ENCODE measurements at places on chromosomes 1 and 21. TPM values are rescaled to one million over a fixed set of nuclear protein-coding genes. Genes with fewer than 3 reads are reported as not detected.

DNA sequence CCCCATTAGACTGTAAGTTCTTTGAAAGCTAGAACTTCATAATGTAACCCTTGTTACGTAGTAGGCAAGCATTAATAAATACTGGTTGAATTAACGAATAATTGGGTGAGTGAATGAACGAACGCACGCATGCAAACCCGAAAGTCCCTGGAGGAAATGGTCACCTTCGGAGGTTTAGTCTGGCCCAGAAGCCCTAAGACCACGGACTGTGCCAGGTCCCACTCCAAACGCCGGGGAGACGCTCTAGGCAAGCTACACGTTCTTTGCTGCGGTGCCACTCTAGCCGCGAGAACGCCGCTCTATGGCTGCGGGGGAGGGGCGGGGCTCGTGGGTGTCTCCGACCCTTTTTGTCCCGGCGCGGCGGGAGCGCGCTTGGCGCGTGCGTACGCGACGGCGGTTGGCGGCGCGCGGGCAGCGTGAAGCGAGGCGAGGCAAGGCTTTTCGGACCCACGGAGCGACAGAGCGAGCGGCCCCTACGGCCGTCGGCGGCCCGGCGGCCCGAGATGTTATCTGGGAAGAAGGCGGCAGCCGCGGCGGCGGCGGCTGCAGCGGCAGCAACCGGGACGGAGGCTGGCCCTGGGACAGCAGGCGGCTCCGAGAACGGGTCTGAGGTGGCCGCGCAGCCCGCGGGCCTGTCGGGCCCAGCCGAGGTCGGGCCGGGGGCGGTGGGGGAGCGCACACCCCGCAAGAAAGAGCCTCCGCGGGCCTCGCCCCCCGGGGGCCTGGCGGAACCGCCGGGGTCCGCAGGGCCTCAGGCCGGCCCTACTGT is at the start of gene KDM1A:
Gene KDM1A (plus strand): TSS at position 375 of the 769 bp plus-strand sequence. CDS start 129 bp downstream, at position 504.
- peak; percentile 89 for DNase-seq

OVAAL gene
- polyA plus RNA-seq: not detected

- DNase-seq: no peak
Observed at GRCh38 chr1:40956407-40956806, 23.1 kb upstream of the CTPS1 start.

DNA sequence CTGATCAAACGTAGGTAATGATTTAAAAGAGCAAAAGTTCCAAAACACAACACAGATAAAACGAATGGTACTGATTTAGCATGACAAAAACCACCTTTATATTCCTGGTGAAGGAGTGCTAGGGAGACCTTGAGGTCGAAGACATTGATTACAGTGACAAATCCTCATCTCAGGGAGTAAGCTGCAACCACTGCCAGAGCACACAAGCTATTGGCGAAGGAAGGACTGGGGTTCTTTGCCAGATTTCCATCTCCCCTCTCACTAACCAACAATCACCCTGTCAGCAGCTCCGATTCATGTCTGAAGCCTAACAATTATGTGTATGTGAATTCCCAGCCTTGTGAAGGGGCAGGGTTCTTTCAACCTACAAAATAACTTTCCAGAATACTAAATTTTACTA is 40.2 kb upstream of the DMRTB1 start:
- no peak for DNase-seq

DNA sequence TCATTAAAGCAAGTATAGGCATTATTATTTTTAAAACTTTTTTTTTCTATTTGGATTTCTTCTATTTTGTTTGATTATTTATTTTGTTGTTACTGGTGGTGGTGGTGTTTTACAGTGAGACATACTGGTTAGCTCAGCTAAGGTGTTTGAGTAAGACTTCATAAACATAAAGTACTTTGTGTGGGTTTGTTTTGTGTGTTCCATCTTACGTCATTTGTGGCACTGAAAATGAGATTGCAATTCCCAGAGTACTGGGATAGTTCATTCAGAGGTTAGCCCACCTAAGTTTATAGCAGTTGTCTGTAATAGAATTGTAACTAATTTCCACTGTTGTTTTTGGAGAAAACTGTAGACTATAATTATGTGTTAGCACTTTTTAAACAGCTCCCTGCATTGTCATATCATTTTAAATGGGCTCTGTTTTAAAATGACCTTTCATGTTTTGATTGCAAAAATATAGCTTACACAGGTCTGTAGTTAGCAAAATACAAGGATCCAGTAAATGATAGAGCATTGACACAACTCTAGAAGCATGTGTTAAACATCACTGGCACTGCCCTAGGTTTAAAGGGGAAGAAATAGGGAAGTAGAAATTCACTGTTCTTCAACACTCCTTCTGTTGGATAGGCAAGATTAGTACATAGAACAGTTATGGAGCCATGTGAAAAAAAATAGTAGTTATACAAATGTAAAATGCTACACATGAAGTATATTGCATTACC is 171.7 kb downstream of the NFIA start:
- DNase-seq: no peak

DNA sequence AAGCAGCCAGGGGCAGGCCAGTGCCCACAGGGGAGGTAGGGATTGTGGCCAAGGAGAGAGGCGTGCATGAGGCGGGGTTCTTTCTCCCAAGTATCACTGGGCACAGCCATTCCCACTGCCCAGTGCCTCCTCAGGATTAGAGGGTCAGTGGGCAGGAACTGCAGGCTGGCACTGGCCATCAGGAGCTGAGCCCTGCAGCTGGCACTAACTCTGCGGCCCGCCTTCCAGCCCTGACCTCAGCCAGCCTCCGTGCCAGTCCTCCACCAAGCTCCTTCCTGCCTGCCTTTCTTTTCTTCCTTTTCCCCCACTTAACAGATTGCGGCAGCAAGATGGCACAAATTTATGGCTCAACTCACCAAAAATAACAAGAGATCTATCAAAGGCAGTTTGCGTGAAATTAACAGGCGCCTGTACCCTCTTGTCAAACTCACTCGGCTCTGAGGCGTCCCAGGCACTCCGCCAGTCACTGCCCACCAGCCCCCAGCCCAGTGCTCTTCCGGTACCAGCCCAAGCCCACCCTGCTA is 11.1 kb downstream of the ADGRB2 start:
- DNase-seq: no peak

DNA sequence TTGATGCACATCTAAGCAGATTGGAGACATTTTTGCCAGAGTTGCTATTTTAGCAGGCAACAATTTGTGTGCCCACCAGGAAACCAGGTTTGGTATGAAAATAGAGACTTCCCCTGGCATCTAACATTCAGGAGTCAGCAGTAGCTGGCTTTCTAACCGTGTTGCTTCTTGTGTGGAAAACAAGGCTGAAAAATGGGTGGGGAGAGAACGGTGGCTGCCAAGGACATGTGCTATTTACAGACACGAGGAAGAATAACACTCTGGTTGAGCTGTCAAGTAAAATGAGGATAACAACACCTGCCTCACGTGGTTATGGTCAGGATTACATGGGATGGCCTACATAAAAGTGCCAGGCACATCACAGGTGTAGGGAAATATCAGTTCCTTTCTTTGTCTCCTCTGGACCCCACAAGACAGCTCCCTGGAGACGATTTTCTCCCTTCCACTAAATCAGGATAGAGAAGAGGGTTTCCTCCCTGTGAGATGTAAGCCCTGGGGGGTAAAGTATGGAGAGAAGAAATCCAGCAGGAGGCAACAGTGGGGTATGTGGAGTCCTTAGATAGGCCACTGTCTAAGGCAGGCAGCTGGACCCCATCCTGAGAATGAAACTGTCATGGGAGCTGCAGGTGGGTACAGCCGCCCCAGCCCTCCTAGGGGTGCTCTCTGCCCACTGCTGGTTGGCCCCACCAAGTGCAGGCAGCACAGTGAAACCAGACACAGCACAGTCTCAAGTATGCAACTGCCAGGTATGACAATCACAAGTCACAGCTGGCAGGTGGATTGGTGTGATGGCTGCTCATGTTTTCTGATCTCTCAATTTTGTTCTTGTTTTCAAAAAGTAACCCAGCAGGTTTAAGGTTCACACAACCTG is 80.3 kb downstream of the TENT5C start:
- DNase-seq: no peak

GRCh38 chr1:79497193-79497773 is 490.8 kb upstream of the ADGRL4 start:
- no peak for DNase-seq

- peak; percentile 38 for DNase-seq
Observed at GRCh38 chr1:152189657-152190442, 30.8 kb upstream of the RPTN start.

DNA sequence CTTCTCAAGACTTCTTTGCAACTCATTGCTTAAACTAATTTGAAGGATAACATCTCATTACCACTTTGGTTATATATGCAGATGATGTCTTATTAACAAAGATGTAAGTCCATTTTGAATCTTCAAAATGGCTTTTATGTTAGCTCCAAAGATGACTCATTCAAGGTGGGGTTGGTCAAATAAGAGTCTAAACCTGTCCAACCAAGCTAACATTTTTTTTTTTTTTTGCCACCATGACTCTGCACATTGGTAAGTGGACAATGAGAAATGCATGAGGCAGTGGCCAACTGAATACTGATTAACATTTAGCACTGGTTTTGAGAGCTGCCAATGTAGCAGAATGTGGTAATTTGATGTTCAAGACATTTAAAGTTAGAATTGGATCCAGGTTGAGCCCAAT is 278 bp upstream of the KRTAP27-1 start:
- no peak for DNase-seq

C1orf226 gene
- 22.5 TPM for polyA plus RNA-seq

GRCh38 chr21:43348801-43349261 is 78.1 kb downstream of the SIK1 start:
- no peak for DNase-seq

RGS1 gene
- 0.68 TPM for polyA plus RNA-seq

DNA sequence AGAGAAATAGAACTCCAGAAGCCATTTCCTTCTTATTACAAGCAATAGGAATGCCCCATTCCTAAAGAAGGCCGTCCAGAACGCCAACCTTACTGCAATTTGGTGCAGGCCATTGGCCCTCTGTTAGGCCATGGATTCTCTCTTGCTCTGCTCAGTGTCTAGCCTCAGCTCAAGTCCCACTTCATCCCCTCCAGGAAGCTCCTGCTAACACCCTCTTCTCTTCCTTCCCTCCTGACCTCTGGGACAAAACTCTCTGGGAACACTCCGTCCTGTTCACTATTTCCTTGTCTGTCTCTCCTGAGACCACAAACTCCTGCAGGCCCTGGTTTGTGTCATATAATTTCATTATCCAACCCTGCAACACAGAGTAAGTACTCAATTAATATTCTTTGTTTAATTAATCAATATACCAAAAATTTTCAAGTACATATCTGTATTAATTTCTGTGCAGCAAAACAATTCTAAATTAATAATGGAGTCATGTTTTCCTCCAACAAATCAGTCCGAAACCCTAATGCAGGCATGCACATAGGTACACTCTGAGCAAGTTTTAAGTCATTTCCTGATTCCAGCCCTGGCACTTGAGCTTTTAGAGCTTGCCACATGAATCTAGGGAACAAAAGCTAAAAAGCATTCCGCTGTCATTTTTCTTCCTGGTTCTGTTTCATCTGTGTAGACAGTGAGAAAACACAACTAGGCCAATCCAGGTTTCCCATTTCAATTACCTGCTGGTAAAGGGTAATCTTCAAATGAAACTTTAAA is 245.3 kb downstream of the SETD4 start:
- no peak for DNase-seq

- no peak for DNase-seq
Observed at GRCh38 chr1:76511558-76512179, 355.6 kb upstream of the ST6GALNAC5 start.

GRCh38 chr1:59532102-59532501 is 235.2 kb downstream of the FGGY start:
- no peak for DNase-seq

Data from left renal cortex interstitium (tissue), 4 donors.